HEK293T (cell line): ENCODE measurements at places on chromosomes 1 and 21.

DNA sequence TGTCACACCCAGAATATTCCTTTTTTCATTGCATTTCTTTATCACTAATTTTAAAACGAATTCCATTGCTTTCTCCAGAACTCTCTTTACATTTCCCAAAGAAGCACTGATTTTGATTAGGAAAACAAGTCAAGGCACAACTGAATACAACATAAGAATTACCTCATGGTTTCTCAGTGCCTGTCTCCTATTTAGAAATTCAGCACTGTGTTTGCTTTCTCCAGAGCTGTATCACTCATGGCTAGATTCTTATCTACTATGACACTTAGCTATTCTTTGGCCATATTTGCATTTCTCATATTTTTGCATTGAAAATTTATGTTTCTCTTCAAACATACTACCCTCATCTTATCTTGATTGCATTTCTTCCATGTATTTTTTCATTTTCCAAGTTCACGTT is 1402.0 kb downstream of the MRPL39 start:
- DNase-seq, result no peak

DNA sequence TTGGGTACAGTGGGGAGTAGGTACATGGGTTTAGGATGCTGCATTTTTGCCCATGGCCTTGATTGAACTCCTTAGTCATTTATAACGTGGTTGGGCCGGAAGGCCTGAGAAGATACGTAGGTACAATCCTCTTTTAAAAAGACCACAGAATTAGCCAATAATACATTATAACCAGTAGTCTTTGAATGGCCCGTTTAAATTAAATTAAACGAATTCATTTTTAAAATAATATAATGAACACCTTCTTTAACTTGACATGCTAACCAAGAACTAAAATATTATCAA is 20.1 kb upstream of the ADAR start:
- DNase-seq, result no peak

DNA sequence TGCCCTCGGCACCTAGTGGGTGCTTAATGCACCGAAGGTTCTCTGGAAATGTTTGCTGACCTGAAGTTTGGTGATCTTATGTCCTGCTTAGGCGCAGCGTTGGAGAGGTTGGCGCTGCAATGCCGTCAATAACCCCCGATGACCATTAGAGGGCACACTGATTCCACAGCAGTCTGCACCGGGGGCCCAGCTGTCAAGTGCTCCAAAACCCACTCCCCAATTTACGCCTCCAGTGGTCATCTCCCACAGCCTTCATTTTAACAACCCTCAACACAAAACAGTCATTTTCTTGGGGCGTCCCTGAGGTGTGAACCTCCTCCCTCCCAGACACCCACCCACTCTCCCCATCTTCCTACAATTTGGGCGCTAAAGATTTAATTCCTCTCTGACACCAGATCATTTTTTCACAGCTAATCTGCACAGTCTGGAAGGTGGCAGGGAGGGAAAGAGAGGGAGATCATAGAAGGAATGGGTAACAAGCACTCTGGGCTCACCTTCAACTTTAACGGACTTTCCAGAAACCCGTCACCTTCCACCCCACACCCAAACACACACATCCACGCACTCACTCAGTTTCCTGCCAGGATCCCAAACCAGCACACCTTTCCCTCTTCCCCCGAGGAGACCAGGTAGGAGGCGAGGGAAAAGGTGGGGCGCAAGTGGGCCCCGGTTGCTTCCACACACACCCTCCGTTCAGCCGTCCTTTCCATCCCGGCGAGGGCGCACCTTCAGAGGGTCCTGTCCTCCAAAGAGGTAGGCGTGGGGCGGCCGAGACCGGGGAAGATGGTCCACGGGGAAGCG is 570 bp upstream of the NPR1 start:
- peak; percentile 77 for DNase-seq

DNA sequence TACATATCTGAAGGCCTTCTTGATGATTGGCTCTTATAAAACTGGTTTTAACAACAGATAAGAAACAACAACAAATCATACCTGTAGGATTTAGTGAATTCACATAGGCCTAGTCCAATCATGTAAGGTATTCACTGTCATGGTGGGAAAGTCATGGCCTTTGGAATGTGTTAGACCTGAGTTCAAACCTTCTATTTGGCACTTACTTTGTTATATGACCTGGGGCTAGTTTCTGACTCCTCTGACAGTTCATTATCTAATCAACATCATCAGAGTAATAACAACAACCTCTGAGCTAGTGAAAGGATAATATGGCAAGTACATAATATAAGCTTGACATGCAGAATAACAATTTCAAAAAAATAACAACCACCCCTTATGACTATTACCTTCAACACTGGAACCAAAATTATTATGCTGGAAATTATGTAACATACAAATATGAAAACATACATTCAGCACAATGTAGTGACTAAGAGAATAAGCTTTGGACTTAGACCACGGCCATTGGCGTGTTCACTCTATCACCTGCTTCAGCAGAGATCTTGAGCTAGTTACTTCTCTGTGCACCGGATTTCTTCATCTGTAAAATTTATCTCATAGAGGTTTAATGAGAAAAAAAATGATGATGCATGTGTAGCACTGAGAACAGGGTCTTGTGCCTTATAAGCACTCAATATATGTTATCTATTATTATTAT is 597.6 kb downstream of the LMO4 start:
- no peak for DNase-seq

DNA sequence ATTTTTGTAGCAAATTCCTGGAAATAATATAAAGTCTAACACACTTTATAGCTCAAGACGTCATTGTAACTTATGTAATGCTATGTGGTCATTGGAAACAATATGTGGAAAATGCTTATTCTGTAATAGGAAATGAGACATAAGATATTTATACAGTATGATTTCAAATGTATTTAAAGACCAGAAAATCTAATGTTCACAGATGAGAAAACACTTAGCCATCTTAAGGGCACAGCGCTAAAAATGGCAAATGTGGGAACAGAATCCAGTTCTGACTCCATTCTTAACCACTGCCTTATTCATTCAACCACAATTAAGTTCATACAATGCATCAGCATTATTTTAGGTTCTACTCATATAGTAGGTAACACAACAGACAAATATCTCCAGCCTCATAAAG is 12.5 kb downstream of the CSDE1 start:
- DNase-seq, result no peak

DNA sequence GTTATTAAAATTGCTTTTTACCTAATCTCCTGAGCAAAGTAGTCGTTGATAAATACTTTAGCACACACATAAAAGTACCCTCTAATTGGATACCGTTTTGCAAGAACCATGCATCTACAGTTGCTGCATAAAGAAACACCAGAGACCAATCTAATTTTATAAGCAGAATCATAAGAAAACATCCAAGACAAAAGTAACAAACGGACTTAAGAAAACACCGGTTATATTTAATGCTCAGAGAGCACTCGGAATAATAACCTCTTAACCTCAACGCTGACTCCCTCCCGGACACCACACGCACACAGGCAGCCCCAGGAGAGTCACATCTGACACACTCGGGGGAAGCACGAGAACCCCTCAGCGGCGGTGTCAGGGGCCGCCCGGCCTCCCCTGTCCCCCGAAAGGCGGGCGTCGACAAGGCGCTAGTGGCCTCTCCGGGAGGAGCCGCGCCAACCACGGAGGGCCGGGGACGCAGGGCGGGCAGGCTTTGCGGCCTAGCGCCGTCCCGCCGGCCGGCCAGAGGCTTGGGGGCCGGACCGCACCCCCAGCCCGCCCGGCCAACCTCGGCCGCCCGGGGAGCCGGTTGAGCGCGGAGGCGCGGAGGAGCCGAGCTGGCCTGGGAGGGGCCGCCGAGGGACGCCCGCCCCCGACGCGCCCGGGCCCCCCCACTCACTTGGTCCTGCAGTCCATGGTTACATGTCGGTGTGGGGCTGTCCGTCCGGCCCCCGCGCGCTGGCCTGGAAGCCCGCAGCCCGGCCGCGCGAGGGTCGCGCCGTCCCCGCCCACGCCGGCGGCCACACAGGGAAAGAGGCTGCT is 606 bp downstream of the DENND1B start:
- peak; percentile 46 for DNase-seq

DNA sequence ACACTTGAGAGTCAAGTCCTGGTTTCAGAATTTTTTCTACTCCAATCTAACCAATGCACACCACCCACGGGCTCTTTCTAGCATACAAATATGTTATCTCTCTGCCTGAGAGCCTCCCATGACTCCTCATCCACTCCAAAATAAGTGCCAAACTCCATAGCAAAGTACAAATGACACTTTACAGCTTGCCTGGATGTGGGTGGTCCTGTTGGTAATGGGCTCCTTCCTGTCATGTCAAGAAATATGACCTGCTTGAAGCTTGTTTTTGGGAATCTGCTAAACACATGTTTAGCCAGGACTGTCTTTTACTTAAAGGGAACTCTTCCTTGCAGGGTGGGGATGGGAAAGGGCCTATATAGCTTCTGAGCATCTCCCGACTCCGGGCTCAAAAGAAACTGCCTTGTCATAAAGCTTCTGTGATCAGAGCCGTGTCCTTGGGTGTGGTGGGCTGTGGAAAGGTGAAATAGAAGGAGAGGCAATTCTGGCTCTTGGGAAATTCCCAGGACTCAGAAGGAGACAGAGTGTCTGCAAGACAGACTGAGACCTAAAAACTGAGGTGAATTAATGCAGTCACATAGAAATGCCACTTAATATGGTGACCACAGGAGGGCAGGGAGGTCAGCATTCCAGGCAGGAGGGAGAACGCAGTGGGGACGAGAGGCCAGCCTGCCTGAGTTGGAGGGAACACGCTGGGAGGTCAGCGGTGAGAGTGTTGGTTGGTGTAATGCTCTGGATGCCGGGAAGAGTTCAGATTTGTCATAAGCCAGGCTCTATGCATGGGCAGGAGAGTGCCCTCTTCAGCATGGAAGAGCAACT is 6.1 kb upstream of the IGFN1 start:
- DNase-seq, result peak; percentile 63
